ENCODE measurements at places on chromosomes 2 and 18. TPM values are rescaled to one million over a fixed set of nuclear protein-coding genes. Genes with fewer than 3 reads are reported as not detected.

MYO1B gene
- 75.4 TPM for total RNA-seq

PJVK gene
- 11.0 TPM for total RNA-seq

NFU1 gene
- total RNA-seq = 38.5 TPM

EPAS1 gene
- total RNA-seq = 12.2 TPM

PDE1A gene
- 51.0 TPM for total RNA-seq

Measured in parietal lobe (tissue), 2 donors.